AG08395 (cell line): ENCODE measurements at places on chromosomes 12 and 14.

DNA sequence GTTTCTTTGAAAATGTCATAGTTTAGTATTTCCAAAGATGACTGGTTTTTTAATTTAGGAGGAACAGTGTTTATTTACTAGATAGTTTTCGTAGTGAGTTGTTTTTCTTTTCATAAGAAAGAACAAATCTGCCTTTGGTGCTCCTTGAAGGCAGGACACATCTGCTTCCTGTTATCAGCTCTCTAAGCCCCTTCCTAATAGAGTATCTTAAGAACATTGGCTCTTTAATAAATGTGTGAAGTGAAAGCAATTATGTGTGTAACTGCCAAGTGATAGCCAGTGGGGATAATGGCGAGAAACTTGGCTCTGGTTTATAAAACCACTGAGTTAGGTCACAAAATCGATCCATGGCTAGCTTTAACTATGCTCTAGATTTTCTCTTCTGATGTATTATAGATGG, 23.5 kb upstream of the PPFIBP1 start:
- no peak for DNase-seq

GRCh38 chr14:68822132-68822651, 29.3 kb upstream of the ZFP36L1 start:
- DNase-seq, result no peak

GRCh38 chr14:24144451-24144850, 2.0 kb downstream of the PSME2 start:
- DNase-seq, result no peak

- no peak for DNase-seq
These were observed 8.3 kb downstream of the DERA start for GRCh38 chr12:15919418-15919817.

- no peak for DNase-seq
These were observed 28.2 kb downstream of the GTF2A1 start for GRCh38 chr14:81192594-81192993.

DNA sequence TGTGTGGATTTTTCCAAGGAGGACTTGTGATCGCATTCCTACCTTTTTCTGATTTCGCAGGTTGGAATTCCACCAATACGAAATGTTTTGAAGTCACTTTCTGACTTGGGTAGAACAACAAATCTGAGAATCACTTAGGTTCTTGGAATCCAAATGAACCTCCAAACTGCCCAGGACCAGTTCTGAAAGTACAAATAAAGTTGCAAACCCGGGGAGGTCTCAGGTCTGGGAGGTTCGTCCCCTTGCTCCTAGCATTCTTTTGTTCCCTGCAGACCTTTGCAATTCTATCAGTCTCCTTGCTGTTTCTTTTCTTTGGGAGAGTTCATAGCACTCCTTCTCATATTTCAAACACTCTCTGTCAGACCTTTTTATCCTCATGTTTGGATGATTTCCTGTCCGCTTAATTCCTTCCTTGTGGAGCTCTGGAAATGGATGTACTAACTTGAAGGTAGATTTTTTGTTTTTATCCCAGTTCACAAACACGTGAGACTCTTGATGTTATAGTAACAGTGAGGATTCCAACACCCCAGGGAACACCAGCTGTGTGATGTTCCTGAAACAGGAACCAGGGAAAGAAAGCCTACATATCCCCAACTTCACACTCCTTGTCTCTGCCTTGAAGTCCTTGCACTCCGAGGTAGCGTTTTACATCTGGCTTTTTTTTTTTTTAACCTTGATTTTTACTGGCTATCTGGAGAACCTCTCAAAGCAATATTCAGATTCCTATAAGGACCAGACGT, 70.6 kb downstream of the TMEM132C start:
- DNase-seq, result no peak

DNA sequence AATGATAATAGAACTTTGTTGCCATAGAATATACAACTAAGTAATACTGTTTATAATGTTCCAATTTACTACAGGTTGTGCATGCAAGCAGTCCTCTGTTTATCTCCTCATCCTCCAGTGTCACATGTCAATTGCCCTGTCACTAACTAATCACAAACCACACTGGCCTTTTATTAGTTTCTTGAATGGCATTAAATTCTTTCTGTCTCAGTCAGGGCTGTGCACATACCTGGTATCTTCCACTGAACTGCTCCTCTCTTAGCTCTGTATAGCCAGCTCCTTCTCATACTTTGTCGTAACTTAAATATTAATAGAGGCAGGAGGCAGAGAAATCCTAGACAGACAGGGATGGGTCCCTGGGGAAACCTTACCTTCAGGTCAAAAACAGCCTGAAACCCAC, 24.0 kb downstream of the GABARAPL1 start:
- no peak for DNase-seq

GRCh38 chr12:3122841-3123678, 45.9 kb downstream of the TSPAN9 start:
- peak; percentile 83 for DNase-seq

DNA sequence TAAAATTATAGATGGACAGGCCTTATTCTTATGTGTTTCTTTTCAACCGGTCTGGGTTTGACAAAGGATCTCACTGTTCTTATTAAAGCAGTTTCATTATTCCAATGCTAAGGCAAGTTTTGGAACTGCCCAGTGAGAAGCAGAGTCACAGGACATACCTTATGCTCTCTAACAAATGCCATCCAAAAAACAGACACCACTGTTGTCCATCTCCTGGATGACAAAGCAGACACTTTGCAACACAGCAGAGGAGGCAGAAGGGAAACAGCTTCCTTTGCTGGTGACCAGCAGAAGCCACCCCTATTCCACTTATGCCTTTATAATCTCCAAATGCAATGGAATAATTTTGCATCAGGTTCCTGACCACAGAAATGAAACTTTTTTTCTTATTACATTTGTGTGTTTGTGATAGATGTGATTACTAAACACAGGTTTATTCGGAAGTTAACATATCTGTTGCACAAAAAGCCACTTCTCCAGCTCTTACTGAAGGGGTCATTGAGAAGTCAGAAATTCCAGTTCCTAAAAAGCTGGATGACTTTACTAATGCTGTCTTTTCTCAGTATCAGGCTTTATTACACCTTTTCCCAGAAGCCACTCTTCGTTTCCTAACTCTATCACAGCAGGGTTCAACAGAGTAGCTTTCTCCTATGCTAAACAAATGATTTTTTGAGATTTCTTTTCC, 115.6 kb downstream of the BTG1 start:
- DNase-seq, result no peak

DNA sequence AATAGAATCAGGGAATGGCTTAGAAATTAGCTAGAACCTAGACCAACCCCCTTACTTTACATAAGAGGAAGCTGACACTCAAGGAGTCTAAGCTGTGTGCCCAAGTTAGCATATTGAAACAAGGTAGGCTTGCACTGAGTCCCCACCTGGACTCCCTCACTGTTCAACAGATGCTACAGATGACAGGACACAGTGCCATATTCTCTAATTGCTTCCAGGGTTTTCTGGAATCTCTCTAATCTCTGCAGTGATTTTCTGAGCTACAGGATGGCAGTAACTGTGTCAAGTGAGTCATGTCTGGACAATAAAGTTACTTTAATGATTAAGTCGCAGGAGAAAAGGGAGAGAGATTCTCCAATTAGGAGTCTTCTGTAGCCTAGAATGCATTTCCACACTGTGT, 35.8 kb downstream of the AKAP6 start:
- DNase-seq, result no peak

DNA sequence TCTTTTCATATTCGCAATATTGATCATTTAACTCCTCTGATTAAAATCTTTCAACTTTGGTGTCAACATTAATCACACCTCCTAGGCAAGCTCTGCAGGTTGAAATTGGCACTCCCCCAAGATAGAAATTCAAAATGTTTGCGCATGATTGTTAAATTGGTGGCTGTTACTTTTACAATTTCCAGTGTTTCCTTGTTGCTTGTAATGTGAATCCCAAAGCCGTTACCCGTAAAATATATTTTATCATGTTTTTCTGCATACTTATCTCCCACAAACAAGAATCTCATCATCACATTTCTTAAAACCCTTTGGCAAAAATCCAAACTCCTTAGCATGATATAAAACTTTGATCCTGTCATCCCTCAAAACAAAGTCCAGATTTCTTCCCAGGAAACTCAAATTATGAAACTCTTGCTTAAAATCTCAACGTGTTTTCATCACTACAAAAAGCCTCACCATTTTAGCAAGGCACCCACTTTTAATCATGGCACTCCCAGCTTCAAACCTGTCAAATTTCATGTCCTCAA, 14.7 kb downstream of the RTL1 start:
- no peak for DNase-seq

GRCh38 chr14:70382536-70382935, 23.1 kb upstream of the COX16 start:
- DNase-seq, result no peak

DNA sequence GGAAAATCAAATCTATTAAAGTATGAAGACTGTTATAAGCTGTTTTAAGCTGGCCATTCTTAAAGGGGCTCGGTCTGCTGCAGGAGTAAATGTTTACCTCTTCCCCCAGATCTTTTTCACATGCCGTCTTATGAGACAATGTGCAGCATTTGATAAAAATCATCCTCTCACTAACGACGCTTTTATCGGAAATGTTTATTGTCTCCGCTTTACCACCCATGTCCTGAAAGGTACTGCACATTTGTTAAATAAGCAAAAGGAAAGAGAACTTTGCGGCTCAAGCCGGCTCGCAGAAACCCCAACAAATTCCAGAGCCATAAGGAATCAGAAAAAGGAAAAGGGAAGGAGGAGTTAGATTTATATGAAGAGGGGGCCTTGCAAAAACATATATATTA, 137.8 kb downstream of the HMGA2 start:
- DNase-seq, result no peak

DNA sequence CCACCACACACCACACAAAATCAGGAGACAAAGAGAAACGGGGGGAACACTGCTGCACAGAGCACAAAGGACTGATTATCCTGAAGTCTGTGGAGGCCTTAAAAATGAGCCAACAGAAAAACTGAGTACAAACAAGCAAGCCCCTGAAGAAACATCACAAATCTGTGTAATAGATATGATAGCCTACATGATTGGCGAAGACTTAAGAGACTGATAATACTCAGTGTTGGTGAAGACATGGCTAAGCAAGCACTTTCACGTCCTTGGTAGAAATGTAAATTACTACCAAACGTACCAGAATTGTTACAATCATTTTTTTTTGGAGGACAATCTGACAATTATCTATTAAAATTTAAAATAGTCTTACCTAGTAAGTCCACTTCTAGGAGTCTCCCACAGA, 74.6 kb downstream of the NINJ2 start:
- no peak for DNase-seq

DNA sequence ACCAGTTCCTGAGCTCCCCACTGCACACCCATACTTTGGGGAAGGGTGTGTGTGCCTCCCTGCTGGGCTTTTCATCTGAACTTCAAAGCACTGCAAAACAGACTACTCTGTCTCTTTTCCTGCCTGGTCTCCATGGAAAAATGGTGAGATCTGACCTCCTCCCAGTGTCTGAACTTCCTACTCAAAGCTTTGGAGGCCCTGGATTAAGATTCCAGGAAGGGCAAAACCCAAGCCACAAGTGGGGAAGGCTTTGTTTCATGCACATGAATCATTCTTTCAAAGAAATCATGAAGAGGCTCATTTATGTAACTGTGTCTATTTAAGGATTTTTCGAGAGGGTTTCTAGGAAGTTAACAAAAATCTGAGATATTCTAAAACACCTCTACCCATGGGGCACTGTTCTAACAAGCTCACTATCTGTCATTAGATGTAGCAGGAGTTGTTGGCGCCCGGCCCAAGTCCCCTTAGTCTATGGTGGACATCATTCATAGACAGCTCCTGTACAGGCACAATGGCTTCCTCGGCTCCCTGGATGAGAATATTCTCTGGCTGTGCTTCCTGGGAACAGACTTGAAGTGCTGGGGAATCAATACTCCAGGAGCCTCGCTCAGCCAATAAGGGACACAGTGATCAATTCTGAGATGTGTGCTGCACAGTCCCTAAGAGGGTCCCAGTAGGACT, 224.0 kb downstream of the KTN1 start:
- no peak for DNase-seq

DNA sequence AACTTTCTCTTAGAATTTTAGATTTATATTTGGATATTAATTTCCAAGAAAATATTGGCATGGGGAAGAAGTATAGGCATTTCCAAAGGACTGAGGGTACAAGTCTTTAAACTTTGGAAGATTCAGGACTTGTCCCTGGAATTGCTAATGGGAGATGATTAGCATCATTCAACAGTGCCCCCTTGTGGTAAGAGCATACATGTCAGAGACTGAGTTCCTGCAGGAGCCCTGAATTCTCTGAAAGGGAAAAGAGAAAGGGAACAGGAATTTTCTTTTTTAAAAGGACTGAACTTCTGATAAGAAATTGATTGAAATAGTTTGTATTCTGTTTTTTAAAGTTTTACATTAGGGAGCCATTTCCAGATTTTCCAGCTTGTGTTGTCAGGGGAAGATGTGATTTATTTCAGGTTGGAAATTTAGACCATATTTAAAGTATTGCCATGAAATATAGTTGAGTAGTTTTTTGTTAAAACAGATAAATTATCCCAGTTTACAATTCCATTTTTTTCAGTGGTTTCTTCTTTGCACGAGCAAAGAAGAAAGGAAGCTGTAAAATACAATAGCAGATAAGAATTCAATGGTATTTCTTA, 44.0 kb upstream of the REP15 start:
- peak; percentile 82 for DNase-seq

GRCh38 chr12:53205747-53206419, 1.2 kb downstream of the ITGB7 start:
- peak; percentile 97 for DNase-seq
